Chondrocyte (in vitro differentiated cells): ENCODE measurements at places on chromosomes 7 and 10.

DNA sequence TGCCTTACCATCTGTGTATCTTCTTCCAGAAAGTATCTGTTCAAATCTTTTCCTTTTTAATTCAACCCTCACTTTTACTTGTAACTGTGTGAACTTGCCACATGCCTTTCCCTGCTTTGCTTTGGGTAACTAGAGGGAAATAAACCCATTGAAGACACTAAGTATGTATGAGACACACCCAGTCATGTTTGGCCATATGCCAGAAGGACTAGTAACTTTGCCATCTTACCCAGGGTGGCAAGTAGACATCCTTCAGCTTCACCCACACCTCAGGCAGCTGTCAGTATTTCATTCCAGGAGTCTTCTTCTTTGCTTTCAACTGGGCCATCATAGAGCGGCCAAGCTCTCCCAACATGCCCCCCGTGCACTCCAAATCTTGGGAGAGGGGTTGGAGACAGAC, 323.1 kb downstream of the TNS3 start:
- no peak overlapping the region for H3K27ac ChIP-seq
- no peaks in the 10 kb centered on the region for H3K27me3 ChIP-seq
- peaks cover 9% of the 10 kb centered on the region for H3K36me3 ChIP-seq
- DNase-seq: no peak
- H3K4me3 ChIP-seq: no peak overlapping the region

- no peak overlapping the region for H3K4me3 ChIP-seq
- H3K27me3 ChIP-seq: no peaks in the 10 kb centered on the region
- H3K36me3 ChIP-seq: no peaks in the 10 kb centered on the region
- no peak for DNase-seq
- H3K27ac ChIP-seq: no peak overlapping the region
Measured at GRCh38 chr7:9250876-9251275, 817.5 kb downstream of the NXPH1 start.

GRCh38 chr10:48366261-48366660, 59.8 kb downstream of the MAPK8 start:
- no peaks in the 10 kb centered on the region for H3K27me3 ChIP-seq
- no peaks in the 10 kb centered on the region for H3K36me3 ChIP-seq
- H3K27ac ChIP-seq: no peak overlapping the region
- DNase-seq: no peak
- no peak overlapping the region for H3K4me3 ChIP-seq
- H3K4me1 ChIP-seq: peaks cover 27% of the 10 kb centered on the region

DNA sequence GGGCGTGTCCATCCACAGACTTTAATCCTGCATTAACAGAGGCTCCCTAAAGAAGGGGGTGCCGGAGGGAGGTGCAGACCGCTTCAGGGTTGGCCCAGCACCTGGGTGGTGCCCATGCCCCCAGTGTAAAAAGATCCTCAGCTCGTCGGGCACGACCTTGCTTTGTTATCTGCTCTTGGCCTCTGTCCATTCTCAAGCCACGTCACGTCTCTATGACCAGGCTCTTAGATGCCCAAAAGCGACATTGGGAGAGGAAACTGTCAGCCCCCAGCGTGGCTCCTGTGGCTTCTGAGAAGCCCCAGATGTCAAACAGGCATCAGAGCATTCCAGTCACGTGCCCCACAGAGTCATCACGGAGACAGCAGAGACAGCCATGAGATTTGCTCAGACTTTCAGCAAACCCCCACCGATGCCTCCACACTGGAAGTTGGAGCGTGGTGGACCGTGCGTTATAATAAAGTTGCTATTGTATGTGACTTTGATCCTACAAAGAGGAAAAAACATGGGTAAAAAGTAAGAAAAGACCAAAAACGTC, 55.5 kb downstream of the PTPRN2 start:
- no peaks in the 10 kb centered on the region for H3K36me3 ChIP-seq
- H3K4me1 ChIP-seq: no peaks in the 10 kb centered on the region
- H3K4me3 ChIP-seq: no peak overlapping the region
- H3K27ac ChIP-seq: no peak overlapping the region
- no peaks in the 10 kb centered on the region for H3K27me3 ChIP-seq

- H3K36me3 ChIP-seq: no peaks in the 10 kb centered on the region
- H3K4me3 ChIP-seq: no peak overlapping the region
- no peak overlapping the region for H3K27ac ChIP-seq
- peaks cover 56% of the 10 kb centered on the region for H3K27me3 ChIP-seq
Measured at GRCh38 chr7:142646386-142647140, 102.7 kb upstream of the PRSS1 start.

GRCh38 chr10:95429639-95430038, 131.5 kb downstream of the SORBS1 start:
- DNase-seq: no peak
- H3K4me3 ChIP-seq: no peak overlapping the region
- peaks cover 27% of the 10 kb centered on the region for H3K4me1 ChIP-seq
- peaks cover 2% of the 10 kb centered on the region for H3K27me3 ChIP-seq

DNA sequence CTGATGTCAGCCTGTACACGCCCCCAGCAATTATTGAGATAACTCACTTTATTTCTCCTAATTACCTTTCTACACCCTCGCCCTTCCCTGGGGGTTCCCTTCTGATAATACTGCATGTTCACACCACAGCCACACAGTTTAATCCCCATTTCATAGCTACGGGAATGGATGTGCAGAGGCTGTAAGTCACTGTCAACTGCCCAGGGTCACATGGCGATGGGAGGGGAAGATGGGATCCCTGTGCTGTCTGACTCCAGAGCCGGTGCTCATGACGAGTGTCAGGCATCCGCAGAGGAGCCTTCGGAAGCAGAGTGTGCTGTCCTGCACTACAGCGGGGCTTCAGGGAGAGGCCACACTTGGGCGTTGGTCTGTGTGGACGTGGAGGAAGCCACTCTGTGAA, 688.7 kb downstream of the SDK1 start:
- H3K4me3 ChIP-seq: no peak overlapping the region
- no peak overlapping the region for H3K27ac ChIP-seq
- no peaks in the 10 kb centered on the region for H3K27me3 ChIP-seq
- H3K4me1 ChIP-seq: no peaks in the 10 kb centered on the region

DNA sequence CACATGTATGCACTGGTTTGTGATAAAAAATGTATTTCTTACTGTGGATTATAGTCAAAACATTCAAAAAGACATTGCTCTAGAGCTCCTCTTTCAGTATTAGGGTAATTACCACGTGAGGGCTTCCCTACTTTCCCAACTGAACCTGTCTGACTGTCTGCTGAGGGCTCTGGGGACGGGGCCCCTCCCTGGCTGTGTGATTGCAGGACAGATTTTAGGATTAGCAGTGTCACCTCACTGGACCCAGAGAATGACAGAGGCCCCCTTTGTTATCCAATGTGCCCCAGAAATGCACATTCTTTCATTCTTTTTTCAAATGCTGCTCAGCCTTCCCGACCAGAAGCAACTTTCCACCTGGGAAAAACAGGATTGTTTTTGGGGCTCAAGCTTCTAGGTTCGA, 43.6 kb upstream of the MXI1 start:
- H3K4me3 ChIP-seq: no peak overlapping the region
- DNase-seq: no peak
- no peaks in the 10 kb centered on the region for H3K4me1 ChIP-seq
- H3K36me3 ChIP-seq: no peaks in the 10 kb centered on the region
- no peak overlapping the region for H3K27ac ChIP-seq

GRCh38 chr10:59079386-59080226, 96.8 kb upstream of the PHYHIPL start:
- peak overlapping the region; percentile 26 for H3K4me3 ChIP-seq
- H3K27ac ChIP-seq: peak overlapping the region; percentile 95
- peaks cover 68% of the 10 kb centered on the region for H3K4me1 ChIP-seq
- no peak for DNase-seq
- H3K36me3 ChIP-seq: no peaks in the 10 kb centered on the region

DNA sequence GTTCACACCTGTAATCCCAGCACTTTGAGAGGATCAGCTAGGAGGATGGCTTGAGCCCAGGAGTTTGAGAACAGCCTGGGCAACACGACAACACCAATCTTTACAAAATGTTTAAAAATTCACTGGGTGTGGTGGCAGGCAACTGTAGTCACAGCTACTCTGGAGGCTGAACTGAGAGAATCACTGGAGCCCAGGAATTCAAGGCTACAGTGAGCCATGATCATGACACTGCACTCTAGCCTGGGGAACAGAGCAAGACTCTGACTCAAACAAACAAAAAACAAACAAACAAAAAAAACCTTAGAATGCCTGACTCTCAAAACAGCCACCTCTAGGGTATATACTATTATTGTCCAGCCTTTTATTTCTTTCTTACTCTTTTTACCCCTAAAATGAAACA, 56.5 kb upstream of the PAPSS2 start:
- H3K4me1 ChIP-seq: peaks cover 9% of the 10 kb centered on the region
- no peak for DNase-seq
- H3K27ac ChIP-seq: no peak overlapping the region
- no peaks in the 10 kb centered on the region for H3K27me3 ChIP-seq
- H3K4me3 ChIP-seq: no peak overlapping the region
- no peaks in the 10 kb centered on the region for H3K36me3 ChIP-seq

GRCh38 chr7:176381-176780, 16.0 kb upstream of the FAM20C start:
- no peak for DNase-seq
- no peaks in the 10 kb centered on the region for H3K4me1 ChIP-seq
- H3K27ac ChIP-seq: no peak overlapping the region
- H3K27me3 ChIP-seq: peaks cover 13% of the 10 kb centered on the region
- H3K4me3 ChIP-seq: no peak overlapping the region

DNA sequence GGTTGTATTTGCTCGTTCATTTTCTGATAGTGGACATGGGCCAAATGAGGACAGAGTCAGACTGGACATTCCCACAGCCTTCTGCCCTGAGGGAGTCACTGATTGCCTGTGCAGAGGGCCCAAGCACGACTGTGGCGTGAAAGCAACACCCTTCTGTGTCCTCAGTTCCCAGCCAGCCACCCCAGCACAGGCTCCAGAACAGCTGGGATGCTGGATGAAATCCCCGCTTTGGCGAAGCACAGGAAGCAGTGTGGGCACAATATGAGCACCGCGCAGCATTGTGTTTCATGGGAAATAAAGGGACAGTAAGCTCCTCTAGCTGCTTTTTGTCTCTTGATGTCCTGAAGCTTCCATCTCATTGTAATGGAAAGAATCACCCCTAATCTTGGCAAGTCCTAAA, 20.5 kb downstream of the TRIL start:
- no peak overlapping the region for H3K4me3 ChIP-seq
- no peaks in the 10 kb centered on the region for H3K36me3 ChIP-seq
- H3K27me3 ChIP-seq: no peaks in the 10 kb centered on the region

DNA sequence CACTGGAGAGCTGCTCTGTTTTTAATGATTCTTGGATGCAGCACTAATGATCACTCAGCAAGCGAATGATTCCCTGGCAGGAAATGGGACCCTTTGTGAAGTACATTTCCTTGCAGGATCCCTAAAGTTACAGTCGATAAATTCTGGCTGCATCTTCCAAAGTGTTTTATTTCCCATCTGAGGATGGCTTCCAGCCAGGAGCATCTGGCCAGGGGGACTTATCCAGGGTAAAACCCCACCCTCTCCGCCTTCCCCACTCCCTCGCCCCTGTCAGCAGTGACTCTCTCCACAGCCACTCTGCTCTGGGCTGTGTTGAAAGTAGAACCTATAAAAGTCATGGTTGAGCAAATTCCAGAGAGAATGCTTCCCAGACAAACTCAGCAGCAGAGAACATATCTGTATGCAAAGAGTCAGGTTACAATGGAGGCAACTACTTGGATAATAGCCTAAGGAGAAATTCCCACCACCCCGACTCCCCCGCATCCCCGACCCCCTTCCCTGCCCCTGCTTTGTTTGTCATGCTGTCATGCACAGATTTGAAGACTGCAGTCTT, 111.0 kb upstream of the ANLN start:
- no peaks in the 10 kb centered on the region for H3K27me3 ChIP-seq
- peaks cover 51% of the 10 kb centered on the region for H3K4me1 ChIP-seq
- peak overlapping the region; percentile 45 for H3K4me3 ChIP-seq
- no peak for DNase-seq
- H3K36me3 ChIP-seq: no peaks in the 10 kb centered on the region
- H3K27ac ChIP-seq: peak overlapping the region; percentile 89
